ENCODE measurements at places on chromosomes 16 and 17. TPM values are rescaled to one million over a fixed set of nuclear protein-coding genes. Genes with fewer than 3 reads are reported as not detected.
A peak's percentile ranks its signal among the peaks of the same experiment; 100 is the strongest.

Gene KRT24
- not detected for total RNA-seq

GRCh38 chr17:42796066-42796758, 2.3 kb downstream of the COA3 start:
- H3K4me3 ChIP-seq, result no peak overlapping the region
- H3K27ac ChIP-seq, result peak overlapping the region; percentile 11
- peaks cover 12% of the 10 kb centered on the region for H3K4me1 ChIP-seq
- H3K27me3 ChIP-seq, result no peaks in the 10 kb centered on the region
- DNase-seq, result no peak
- H3K36me3 ChIP-seq, result no peaks in the 10 kb centered on the region

- no peak for DNase-seq
- H3K4me3 ChIP-seq, result no peak overlapping the region
- H3K4me1 ChIP-seq, result no peaks in the 10 kb centered on the region
- H3K27me3 ChIP-seq, result no peaks in the 10 kb centered on the region
- H3K36me3 ChIP-seq, result no peaks in the 10 kb centered on the region
Measured at GRCh38 chr16:11408216-11408615, 63.0 kb downstream of the RMI2 start.

- H3K27me3 ChIP-seq, result no peaks in the 10 kb centered on the region
- no peaks in the 10 kb centered on the region for H3K4me1 ChIP-seq
- H3K36me3 ChIP-seq, result no peaks in the 10 kb centered on the region
- no peak overlapping the region for H3K27ac ChIP-seq
- no peak for DNase-seq
Measured at GRCh38 chr16:58730724-58731370, 3.3 kb downstream of the GOT2 start.

DNA sequence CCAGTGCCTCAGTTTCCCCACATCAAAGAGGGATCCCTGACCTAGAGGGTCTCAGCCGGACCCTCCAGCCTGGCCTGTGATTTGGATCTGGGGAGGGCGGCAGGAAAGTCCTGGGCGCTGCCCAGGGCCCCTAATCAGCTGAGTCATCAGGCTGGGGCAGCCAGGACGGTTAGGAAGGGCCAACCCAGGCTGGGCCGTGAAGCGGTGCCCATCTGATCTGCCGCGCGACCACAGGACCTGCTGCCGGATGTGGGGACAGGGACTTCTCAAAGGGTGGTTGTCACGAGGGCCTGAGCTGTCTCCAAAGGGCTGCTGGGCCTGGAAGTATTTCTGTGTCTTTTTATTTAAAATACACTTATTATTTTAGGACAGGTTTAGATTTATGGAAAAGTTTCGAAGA, 4.4 kb downstream of the TPSAB1 start:
- no peaks in the 10 kb centered on the region for H3K27me3 ChIP-seq
- H3K27ac ChIP-seq, result no peak overlapping the region
- peak; percentile 78 for DNase-seq
- no peaks in the 10 kb centered on the region for H3K4me1 ChIP-seq

Gene RNF157
- total RNA-seq, result 3.1 TPM

- no peaks in the 10 kb centered on the region for H3K36me3 ChIP-seq
- no peak overlapping the region for H3K27ac ChIP-seq
- no peak for DNase-seq
- H3K4me1 ChIP-seq, result no peaks in the 10 kb centered on the region
- no peaks in the 10 kb centered on the region for H3K27me3 ChIP-seq
Measured at GRCh38 chr17:27485125-27485524, 28.9 kb downstream of the KSR1 start.

DNA sequence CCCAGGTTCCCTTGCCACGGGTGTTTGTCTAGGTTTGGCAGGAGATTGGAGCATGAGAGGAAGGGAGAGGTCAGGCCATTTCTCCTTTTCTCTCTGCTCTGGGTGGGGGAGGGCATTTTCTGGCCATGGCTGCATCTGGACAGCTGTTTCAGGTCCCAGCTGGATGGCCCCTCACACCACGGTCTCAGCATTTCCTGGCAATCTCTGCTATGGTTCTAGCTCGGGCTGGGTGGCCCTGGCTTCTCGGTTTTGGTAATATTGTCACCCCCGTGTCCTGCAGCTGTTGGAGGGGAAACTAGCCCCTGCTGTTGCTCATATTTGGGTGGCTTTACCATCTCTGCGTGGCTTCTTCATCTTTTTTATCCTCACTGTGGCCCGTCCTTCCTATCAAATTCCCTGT, 11.5 kb upstream of the NLRP1 start:
- H3K27ac ChIP-seq, result no peak overlapping the region
- no peak for DNase-seq
- H3K27me3 ChIP-seq, result peaks cover 65% of the 10 kb centered on the region
- no peak overlapping the region for H3K4me3 ChIP-seq
- no peaks in the 10 kb centered on the region for H3K4me1 ChIP-seq

Gene LMF1
- total RNA-seq, result 14.1 TPM

Gene PRSS33
- total RNA-seq, result not detected

DNA sequence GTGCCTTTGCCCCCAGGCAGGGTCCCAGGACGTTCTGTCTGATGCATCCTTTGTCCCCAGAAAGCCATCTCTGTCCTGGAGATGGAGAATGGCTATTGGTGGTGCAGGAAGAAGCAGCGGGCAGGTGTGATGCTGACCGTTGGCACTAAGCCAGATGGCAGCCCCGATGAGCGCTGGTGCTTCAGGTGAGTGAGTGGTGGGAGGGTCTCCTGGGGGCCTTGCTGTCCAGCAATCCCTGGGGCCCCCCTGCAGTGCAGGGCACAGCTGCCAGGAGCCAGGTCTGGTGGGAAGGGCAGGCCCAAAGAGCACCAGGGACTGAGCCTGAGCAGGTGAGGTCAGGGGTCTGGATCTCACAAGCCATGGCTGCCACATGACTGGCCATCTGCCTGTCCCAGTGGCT, 18.1 kb downstream of the TRPV2 start:
- H3K36me3 ChIP-seq, result no peaks in the 10 kb centered on the region
- no peak overlapping the region for H3K27ac ChIP-seq
- no peak overlapping the region for H3K4me3 ChIP-seq
- DNase-seq, result no peak
- no peaks in the 10 kb centered on the region for H3K27me3 ChIP-seq
